ENCODE measurements at places on chromosomes 5 and 9. TPM values are rescaled to one million over a fixed set of nuclear protein-coding genes. Genes with fewer than 3 reads are reported as not detected.

LOX gene
- 87.9 TPM for total RNA-seq

CTXN3 gene
- not detected for total RNA-seq

OR1J2 gene
- total RNA-seq: not detected

DPYSL3 gene
- total RNA-seq: 86.5 TPM

PDE6A gene
- total RNA-seq: not detected

DOCK8 gene
- under 0.01 TPM for total RNA-seq

SLC6A7 gene
- total RNA-seq: not detected

CLTB gene
- total RNA-seq: 133 TPM

SLCO6A1 gene
- not detected for total RNA-seq

QRFP gene
- not detected for total RNA-seq

TLX3 gene
- total RNA-seq: not detected

SH2D3C gene
- total RNA-seq: not detected

C6 gene
- not detected for total RNA-seq

LHX3 gene
- not detected for total RNA-seq

SIT1 gene
- not detected for total RNA-seq

NUTM2G gene
- not detected for total RNA-seq

HRH2 gene
- total RNA-seq: not detected

PCDHB12 gene
- total RNA-seq: not detected

PAEP gene
- total RNA-seq: not detected

TAS2R1 gene
- not detected for total RNA-seq

HAVCR2 gene
- not detected for total RNA-seq

EGFL7 gene
- total RNA-seq: 19.3 TPM

WDR38 gene
- not detected for total RNA-seq

SLC34A3 gene
- total RNA-seq: not detected

RGS7BP gene
- not detected for total RNA-seq

GPR151 gene
- not detected for total RNA-seq

KCNMB1 gene
- not detected for total RNA-seq

JAKMIP2 gene
- 5.2 TPM for total RNA-seq

HOMER1 gene
- total RNA-seq: 2.9 TPM

PDCD1LG2 gene
- 9.6 TPM for total RNA-seq

DAB2 gene
- 53.9 TPM for total RNA-seq

OR13C4 gene
- total RNA-seq: not detected

HAND1 gene
- 0.18 TPM for total RNA-seq

LIFR gene
- total RNA-seq: 20.5 TPM

NUDT2 gene
- 53.2 TPM for total RNA-seq

CCNG1 gene
- total RNA-seq: 291 TPM

LCN1 gene
- total RNA-seq: not detected

HAVCR1 gene
- total RNA-seq: not detected

PAIP1 gene
- total RNA-seq: 85.8 TPM

LCN6 gene
- not detected for total RNA-seq

FBP1 gene
- not detected for total RNA-seq

ACSL6 gene
- total RNA-seq: under 0.01 TPM

DBH gene
- total RNA-seq: not detected

CAMK2A gene
- 0.29 TPM for total RNA-seq

SLC27A4 gene
- total RNA-seq: 19.9 TPM

NME5 gene
- total RNA-seq: 0.86 TPM

CTSV gene
- 0.86 TPM for total RNA-seq

LCN15 gene
- not detected for total RNA-seq

TXNDC15 gene
- 176 TPM for total RNA-seq

TAF1L gene
- total RNA-seq: not detected

SLF1 gene
- total RNA-seq: 1.4 TPM

ELOVL7 gene
- total RNA-seq: not detected

PCDHB16 gene
- total RNA-seq: under 0.01 TPM

WNT8A gene
- total RNA-seq: not detected

TXNDC8 gene
- not detected for total RNA-seq

SCGB3A2 gene
- total RNA-seq: not detected

GMCL2 gene
- not detected for total RNA-seq

Measured in myometrial cell (primary cell).